ENCODE measurements at places on chromosomes 11 and 22. TPM values are rescaled to one million over a fixed set of nuclear protein-coding genes. Genes with fewer than 3 reads are reported as not detected.
A peak's percentile ranks its signal among the peaks of the same experiment; 100 is the strongest.

DNA sequence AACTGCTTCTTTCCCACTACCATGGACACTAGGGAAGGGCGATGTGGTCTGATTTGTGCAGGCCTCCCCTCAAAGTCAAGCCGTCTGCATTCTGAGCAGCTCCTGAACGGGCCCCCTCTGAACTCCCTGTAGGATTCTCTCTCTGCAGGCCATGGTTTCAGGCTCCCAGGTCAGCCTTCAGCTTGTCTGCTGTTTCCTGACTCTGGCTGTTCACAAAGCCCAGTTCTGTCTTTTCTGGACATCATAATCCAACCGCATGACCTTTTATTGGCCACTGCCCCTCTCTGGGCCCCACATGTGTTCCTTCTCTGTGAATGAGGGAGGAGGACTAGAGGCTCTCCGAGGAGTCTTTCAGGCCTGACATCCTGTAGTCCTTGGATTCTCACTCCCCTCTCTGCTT is 161.0 kb downstream of the FEZ1 start:
- DNase-seq = no peak
- peaks cover 2% of the 10 kb centered on the region for H3K36me3 ChIP-seq
- no peak overlapping the region for H3K4me3 ChIP-seq
- peaks cover 37% of the 10 kb centered on the region for H3K4me1 ChIP-seq
- H3K27me3 ChIP-seq = peaks cover 2% of the 10 kb centered on the region

GRCh38 chr11:82092904-82093303 is 640.8 kb downstream of the FAM181B start:
- H3K36me3 ChIP-seq = no peaks in the 10 kb centered on the region
- peaks cover 29% of the 10 kb centered on the region for H3K4me1 ChIP-seq
- peak overlapping the region; percentile 90 for H3K27ac ChIP-seq
- DNase-seq = no peak

- no peak for DNase-seq
- no peaks in the 10 kb centered on the region for H3K36me3 ChIP-seq
- H3K27ac ChIP-seq = no peak overlapping the region
- H3K27me3 ChIP-seq = peaks cover 10% of the 10 kb centered on the region
- H3K4me1 ChIP-seq = no peaks in the 10 kb centered on the region
These were observed 20.6 kb upstream of the OR9Q1 start for GRCh38 chr11:58003036-58003435.

DNA sequence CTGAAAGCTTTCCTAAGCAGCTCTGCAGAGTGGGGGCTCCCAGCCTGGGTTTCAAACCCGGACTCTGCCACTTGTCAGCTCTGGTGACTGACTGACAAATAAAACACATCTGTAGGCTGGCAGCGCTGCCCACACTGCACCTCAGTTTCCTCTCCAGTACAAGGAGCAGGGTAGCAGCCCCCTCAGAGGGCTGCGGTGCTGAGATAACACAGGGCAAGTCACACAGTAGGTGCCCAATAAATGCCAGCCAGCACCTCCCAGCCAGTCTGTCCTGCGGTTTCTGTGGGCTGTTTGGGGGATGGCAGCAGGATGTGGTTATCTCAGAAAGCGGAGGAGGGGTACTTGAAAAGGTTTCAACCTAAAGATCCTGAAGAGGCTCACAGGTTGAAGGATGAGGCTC is 1.5 kb downstream of the SYT12 start:
- H3K27me3 ChIP-seq = peaks cover 49% of the 10 kb centered on the region
- H3K4me3 ChIP-seq = no peak overlapping the region
- H3K4me1 ChIP-seq = peaks cover 10% of the 10 kb centered on the region
- H3K36me3 ChIP-seq = no peaks in the 10 kb centered on the region
- H3K27ac ChIP-seq = no peak overlapping the region

- no peak overlapping the region for H3K4me3 ChIP-seq
- H3K27me3 ChIP-seq = no peaks in the 10 kb centered on the region
- H3K4me1 ChIP-seq = peaks cover 26% of the 10 kb centered on the region
- peak overlapping the region; percentile 80 for H3K27ac ChIP-seq
These were observed 64.1 kb upstream of the BIRC3 start for GRCh38 chr11:102253020-102253715.

- H3K36me3 ChIP-seq = no peaks in the 10 kb centered on the region
- H3K4me1 ChIP-seq = peaks cover 9% of the 10 kb centered on the region
- no peak for DNase-seq
- no peak overlapping the region for H3K27ac ChIP-seq
- no peak overlapping the region for H3K4me3 ChIP-seq
These were observed 1.4 kb downstream of the OR52N2 start for GRCh38 chr11:5809905-5810795.

GRCh38 chr11:77294040-77294439 is 7.4 kb downstream of the GDPD4 start:
- H3K27ac ChIP-seq = no peak overlapping the region
- DNase-seq = no peak
- H3K27me3 ChIP-seq = peaks cover 3% of the 10 kb centered on the region
- no peaks in the 10 kb centered on the region for H3K36me3 ChIP-seq
- no peaks in the 10 kb centered on the region for H3K4me1 ChIP-seq

- H3K27me3 ChIP-seq = no peaks in the 10 kb centered on the region
- H3K4me3 ChIP-seq = no peak overlapping the region
- H3K36me3 ChIP-seq = peaks cover 3% of the 10 kb centered on the region
- peaks cover 7% of the 10 kb centered on the region for H3K4me1 ChIP-seq
These were observed 365.8 kb downstream of the TBC1D22A start for GRCh38 chr22:47128216-47128615.

DNA sequence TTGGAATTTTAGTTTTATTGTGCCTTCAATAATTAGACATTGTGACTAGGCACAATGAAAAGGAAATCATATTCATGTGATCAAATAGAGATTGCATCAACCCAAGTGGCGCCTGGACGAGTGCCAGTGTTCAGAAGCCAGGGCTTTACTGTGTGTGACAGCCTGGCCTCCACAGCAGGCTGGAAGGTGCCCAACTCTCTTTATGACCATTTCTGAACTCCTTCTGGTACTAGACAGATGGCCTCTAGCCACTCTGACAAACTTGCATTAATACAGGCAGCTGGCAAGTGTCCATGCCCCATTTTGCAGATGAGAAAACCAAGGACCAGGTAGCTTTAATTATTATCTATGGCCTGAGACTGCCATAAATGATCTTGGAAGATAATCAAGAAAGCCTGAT is 8.3 kb upstream of the POU2AF1 start:
- peaks cover 17% of the 10 kb centered on the region for H3K27me3 ChIP-seq
- no peak for DNase-seq
- no peaks in the 10 kb centered on the region for H3K36me3 ChIP-seq
- H3K27ac ChIP-seq = no peak overlapping the region

- no peaks in the 10 kb centered on the region for H3K36me3 ChIP-seq
- DNase-seq = no peak
- H3K27ac ChIP-seq = no peak overlapping the region
- peaks cover 6% of the 10 kb centered on the region for H3K4me1 ChIP-seq
- H3K4me3 ChIP-seq = peak overlapping the region; percentile 68
These were observed 1.5 kb downstream of the LRFN4 start for GRCh38 chr11:66858186-66858938.

DNA sequence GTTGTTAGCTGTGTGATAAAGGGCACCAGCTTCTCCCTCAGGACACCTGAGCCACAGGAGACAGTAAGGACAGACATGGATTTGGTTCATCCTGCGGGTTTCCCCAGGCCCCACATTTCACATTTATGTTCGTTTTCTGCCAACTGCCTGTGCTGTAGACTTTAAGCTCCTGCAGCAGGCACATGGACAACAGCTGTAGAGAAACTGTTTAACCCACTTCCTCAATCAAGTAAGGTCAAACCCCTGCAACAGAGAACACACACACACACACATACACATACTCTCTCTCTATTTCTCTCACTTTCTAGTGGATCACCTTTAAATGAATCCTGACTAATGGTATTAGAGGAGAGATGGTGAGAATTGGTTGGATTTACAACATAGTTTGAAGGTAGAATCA is 90.7 kb downstream of the C11orf87 start:
- no peak overlapping the region for H3K27ac ChIP-seq
- H3K36me3 ChIP-seq = no peaks in the 10 kb centered on the region
- DNase-seq = no peak
- peaks cover 15% of the 10 kb centered on the region for H3K4me1 ChIP-seq
- no peaks in the 10 kb centered on the region for H3K27me3 ChIP-seq
- H3K4me3 ChIP-seq = no peak overlapping the region

- H3K4me1 ChIP-seq = peaks cover 59% of the 10 kb centered on the region
- H3K27ac ChIP-seq = peak overlapping the region; percentile 98
- H3K4me3 ChIP-seq = peak overlapping the region; percentile 92
- no peaks in the 10 kb centered on the region for H3K27me3 ChIP-seq
- peaks cover 20% of the 10 kb centered on the region for H3K36me3 ChIP-seq
These were observed 3.1 kb downstream of the TNKS1BP1 start for GRCh38 chr11:57321388-57322255.

- peaks cover 61% of the 10 kb centered on the region for H3K4me1 ChIP-seq
- H3K4me3 ChIP-seq = no peak overlapping the region
- no peaks in the 10 kb centered on the region for H3K36me3 ChIP-seq
- H3K27ac ChIP-seq = peak overlapping the region; percentile 1
These were observed 19.1 kb upstream of the RCN1 start for GRCh38 chr11:32071811-32072210.

- DNase-seq = no peak
- peaks cover 7% of the 10 kb centered on the region for H3K36me3 ChIP-seq
- H3K27ac ChIP-seq = peak overlapping the region; percentile 50
- H3K27me3 ChIP-seq = no peaks in the 10 kb centered on the region
These were observed 80.0 kb downstream of the TRIM29 start for GRCh38 chr11:120057595-120058581.

DNA sequence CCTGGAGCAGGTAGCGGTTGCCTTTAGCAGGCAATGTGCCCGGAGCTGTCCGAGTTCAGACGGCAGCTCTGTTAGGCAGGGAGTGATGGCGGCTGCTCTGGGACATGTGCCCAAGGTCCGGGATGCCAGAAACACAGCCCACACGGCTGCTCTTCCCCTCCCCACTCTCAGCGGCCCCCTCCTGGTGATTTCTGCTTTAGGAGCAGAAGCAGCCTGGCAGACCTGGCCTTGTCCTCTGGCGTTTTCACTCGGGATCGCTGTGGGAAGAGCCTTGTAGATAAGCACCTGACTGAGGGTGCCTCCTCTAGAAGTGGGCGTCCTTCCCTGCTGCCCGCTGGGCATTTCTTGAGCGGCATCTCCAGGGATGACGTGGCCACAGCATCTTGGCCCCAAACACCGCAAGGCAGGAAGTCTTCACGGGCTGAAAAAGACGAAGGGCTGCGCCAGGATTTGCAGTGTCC is 392.2 kb downstream of the TBC1D22A start:
- DNase-seq = no peak
- no peaks in the 10 kb centered on the region for H3K4me1 ChIP-seq
- no peak overlapping the region for H3K27ac ChIP-seq

DNA sequence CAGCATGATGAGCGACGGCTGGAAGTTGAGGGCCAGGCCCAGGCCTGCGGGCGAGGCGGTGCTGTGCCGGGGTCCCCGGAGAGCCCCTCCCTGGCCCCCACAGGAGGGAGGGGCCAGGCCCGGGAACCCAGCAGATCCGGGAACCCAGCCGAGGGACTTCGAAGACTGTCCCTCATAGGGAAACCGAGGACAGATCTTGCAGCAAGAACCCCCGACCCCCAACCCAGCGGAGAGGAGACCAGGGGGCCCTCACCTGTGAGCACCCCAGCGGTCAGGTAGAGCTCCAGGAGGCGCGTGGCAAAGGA is 2.4 kb downstream of the SLC16A8 start:
- no peak for DNase-seq
- no peak overlapping the region for H3K27ac ChIP-seq
- no peak overlapping the region for H3K4me3 ChIP-seq
- peaks cover 8% of the 10 kb centered on the region for H3K27me3 ChIP-seq
- H3K36me3 ChIP-seq = no peaks in the 10 kb centered on the region

DNA sequence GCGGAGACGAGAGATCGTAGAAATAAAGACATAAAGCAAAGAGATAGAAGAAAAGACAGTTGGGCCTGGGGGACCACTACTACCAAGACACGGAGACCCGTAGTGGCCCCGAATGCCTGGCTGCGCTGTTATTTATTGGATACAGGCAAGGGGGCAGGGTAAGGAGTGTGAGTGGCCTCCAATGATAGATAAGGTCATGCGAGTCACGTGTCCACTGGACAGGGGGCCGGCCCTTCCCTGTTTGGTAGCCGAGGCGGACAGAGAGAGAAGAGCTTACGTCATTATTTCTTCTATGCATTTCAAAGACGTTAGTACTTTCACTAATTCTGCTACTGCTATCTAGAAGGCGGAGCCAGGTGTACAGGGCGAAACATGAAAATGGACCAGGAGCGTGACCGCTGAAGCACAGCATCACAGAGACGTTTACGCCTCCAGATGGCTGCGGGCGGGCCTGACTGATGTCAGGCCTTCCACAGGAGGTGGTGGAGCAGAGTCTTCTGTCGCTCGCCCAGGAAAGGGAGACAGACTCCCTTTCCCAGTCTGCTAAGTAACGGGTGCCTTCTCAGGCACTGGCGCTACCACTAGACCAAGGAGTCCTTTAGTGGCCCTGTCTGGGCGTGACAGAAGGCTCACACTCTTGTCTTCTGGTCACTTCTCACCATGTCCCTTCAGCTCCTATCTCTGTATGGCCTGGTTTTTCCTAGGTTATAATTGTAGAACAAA is 24.8 kb downstream of the PPP6R2 start:
- DNase-seq = no peak
- no peaks in the 10 kb centered on the region for H3K27me3 ChIP-seq
- peaks cover 8% of the 10 kb centered on the region for H3K4me1 ChIP-seq
- H3K36me3 ChIP-seq = peaks cover 25% of the 10 kb centered on the region
- no peak overlapping the region for H3K27ac ChIP-seq

DNA sequence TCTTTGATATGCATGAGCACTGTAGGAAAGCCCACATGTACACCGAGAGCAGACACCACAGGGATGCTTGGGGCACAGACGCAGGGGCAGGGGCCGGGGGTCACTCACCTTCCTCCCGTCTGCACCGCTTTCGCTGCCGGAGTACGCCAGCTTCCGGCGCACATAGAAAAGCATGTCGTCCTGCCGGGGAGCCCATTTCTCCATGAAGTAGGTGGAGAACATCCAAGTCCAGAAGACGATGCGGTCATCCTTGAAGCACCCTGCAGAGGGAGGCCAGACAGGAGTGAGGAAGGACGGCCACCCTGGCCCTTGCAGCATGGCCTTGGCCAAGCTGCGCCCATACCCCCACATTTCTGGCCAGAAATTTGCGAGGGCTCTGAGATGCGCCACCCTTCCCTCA is 28.8 kb downstream of the KIAA0930 start:
- peaks cover 36% of the 10 kb centered on the region for H3K4me1 ChIP-seq
- peaks cover 11% of the 10 kb centered on the region for H3K27me3 ChIP-seq
- peaks cover 2% of the 10 kb centered on the region for H3K36me3 ChIP-seq

- H3K36me3 ChIP-seq = peaks cover 2% of the 10 kb centered on the region
- H3K27ac ChIP-seq = peak overlapping the region; percentile 85
- no peak overlapping the region for H3K4me3 ChIP-seq
- no peaks in the 10 kb centered on the region for H3K27me3 ChIP-seq
These were observed 30.2 kb downstream of the MRTFA start for GRCh38 chr22:40606306-40606705.

DNA sequence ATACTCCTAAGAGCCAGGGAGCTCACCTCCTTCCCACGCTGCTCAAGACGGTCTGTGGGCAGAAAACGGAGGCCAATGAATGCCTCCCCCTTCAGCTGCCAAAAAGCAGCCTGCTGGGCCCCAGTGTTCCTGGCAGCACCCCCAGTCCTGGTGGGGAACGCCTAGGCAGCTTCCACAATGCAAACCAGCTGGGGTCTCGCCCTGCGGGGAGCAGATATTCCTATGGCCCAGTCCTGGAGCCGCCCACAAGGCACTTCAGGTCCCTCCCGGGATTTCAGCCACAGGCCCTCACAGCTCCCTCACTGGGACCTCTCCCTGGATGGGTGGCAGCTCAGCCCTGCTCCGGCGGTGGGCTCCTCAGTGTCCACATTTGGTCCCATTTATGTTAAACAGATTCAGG is 29.2 kb downstream of the A4GALT start:
- H3K4me3 ChIP-seq = no peak overlapping the region
- peaks cover 20% of the 10 kb centered on the region for H3K4me1 ChIP-seq
- H3K36me3 ChIP-seq = no peaks in the 10 kb centered on the region
- DNase-seq = no peak
- no peaks in the 10 kb centered on the region for H3K27me3 ChIP-seq
- no peak overlapping the region for H3K27ac ChIP-seq

SLC35F2 gene
- 12.7 TPM for total RNA-seq

CABP4 gene
- total RNA-seq = 0.29 TPM

GRM5 gene
- total RNA-seq = 0.35 TPM

LINC01488 gene
- not detected for total RNA-seq

All from mesothelial cell of epicardium (in vitro differentiated cells).